ENCODE measurements at places on chromosomes 2 and 18. TPM values are rescaled to one million over a fixed set of nuclear protein-coding genes. Genes with fewer than 3 reads are reported as not detected.

Gene ARHGAP28
- not detected for total RNA-seq

Gene GRB14
- not detected for total RNA-seq

Gene ACVR1C
- total RNA-seq, result 0.20 TPM

Gene MARCHF7
- total RNA-seq, result 86.7 TPM

Gene HTR2B
- not detected for total RNA-seq

Gene OXER1
- 2.1 TPM for total RNA-seq

Gene NLRC4
- total RNA-seq, result 0.98 TPM

Gene CCDC148
- total RNA-seq, result not detected

Gene CCDC121
- 0.71 TPM for total RNA-seq

Gene RNF138
- total RNA-seq, result 66.4 TPM

Gene AQP12A
- total RNA-seq, result not detected

Gene GALR1
- not detected for total RNA-seq

Gene SPIRE1
- 2.5 TPM for total RNA-seq

Gene TGFBRAP1
- 25.0 TPM for total RNA-seq

Gene MRO
- not detected for total RNA-seq

- DNase-seq, result no peak
These were observed 353.6 kb downstream of the ARHGAP15 start for GRCh38 chr2:143482771-143483170.

- DNase-seq, result no peak
These were observed 34.5 kb upstream of the CD8A start for GRCh38 chr2:86825036-86825692.

DNA sequence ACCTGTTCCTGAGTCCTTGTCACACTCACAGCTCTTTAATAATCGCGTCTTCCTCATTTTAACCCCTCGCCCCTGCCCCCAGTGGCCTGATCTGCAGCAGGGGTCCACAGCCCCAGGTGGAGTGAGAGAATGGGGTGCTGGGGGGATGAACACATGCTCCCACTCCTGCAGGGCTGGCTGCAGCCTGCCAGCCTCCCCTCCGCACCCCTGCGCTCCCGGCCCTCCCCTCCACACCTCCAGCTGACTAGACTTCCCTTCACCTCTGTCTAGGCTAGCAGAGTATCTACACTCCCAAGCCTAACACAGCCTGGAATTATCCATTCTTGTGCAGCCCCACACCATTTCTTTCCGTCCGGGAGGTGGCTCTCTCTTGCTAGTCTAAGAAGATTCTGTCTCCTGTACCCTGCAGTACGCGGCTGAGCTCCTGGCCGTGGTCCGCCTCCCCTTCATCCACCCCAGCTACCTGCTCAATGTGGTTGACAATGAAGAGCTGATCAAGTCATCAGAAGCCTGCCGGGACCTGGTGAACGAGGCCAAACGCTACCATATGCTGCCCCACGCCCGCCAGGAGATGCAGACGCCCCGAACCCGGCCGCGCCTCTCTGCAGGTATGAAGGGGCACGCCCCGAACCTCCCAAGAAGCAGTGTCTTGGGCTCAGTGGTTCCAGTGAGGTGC is 231.6 kb downstream of the ATAD2B start:
- no peak for DNase-seq

- DNase-seq, result no peak
These were observed 133.3 kb downstream of the ZNF236 start for GRCh38 chr18:76955524-76956170.

- DNase-seq, result no peak
These were observed 98.4 kb upstream of the TANK start for GRCh38 chr2:161061786-161062185.

- no peak for DNase-seq
These were observed 83.0 kb upstream of the SOX11 start for GRCh38 chr2:5609201-5609600.

- no peak for DNase-seq
These were observed 56.7 kb downstream of the CWC22 start for GRCh38 chr2:179950391-179950790.

DNA sequence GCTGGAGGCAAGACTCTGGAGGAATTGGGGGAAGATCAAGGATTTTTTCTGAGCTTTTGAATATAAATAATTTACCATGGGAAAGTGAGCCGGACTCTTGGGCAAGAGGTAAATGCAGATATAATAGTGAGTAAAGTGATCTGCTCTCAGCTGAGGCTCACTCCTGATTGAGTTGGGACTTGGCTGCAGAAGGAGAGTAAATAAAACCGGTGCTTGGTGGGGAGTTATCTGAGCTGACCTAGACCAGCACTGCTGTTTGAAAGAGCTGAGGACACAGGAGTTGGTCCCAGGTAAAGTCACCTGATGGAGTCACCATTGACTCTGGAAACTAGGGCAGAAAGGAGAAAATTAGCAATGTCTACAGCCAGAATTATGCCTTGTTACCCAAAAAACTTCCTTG is 57.3 kb upstream of the LRPPRC start:
- DNase-seq, result no peak

- DNase-seq, result no peak
These were observed 335.8 kb downstream of the TRIB2 start for GRCh38 chr2:13052547-13052946.

DNA sequence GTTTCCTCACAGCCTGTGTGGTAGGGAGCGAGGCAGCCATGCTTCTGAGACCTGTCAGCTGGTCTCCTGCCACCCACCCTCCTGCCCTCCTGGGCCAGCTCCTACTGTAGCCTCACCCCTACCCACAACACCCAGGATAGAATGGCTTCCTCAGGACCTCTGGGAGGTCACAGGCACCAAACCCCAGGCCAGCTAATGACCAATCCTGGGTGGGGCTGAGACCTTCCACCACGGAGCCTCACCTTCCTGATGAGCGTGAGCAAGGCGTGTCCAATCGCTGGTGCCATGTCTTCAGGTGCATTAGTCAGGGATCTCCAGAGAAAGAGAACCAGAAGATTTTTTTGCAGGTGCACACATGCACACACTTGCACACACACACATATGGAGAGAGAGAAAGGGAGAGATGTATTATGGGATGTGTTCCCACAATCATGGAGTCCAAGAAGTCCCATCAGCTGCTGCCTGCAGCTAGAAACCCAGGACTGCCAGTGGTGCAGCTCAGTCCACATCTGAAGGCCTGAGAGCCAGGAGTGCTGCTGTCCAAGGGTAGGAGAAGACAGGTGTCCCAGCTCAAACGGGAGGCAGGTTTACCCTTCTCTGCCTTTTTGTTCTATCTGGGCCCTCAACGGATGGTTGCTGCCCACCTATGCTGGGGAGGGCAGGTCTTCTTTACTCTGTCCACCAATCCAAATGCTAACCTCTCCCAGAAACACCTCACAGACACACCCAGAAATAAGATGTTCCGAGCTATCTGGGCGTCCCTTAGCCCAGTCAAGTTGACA is 70.4 kb upstream of the HDAC4 start:
- DNase-seq, result no peak

DNA sequence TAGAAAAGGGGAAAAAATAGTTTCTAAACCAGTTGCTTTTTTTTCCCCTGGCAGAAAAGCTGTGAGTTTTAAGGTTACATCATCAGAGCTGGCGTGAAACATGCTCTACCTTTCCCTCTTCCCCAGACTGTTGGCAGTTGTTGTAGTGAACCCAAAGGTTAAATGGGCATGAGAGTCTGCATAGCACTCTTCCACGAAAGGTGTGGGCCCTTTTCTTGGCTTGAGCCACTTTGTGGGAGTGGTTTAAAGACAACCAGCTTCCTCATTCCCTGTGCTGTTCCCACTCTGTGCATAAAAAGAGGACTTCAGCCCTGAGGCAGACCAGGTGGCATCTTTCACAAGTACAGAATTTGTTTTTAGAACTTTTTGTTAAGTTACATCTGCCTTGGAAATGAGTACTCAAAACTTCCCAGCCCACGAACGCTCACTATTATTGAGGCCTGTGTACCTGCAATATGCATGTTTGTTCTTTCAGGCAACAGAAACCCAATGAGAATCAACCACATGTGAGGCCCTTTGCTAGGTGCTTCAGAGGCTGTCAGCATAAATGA is 243.8 kb downstream of the BABAM2 start:
- DNase-seq, result no peak

DNA sequence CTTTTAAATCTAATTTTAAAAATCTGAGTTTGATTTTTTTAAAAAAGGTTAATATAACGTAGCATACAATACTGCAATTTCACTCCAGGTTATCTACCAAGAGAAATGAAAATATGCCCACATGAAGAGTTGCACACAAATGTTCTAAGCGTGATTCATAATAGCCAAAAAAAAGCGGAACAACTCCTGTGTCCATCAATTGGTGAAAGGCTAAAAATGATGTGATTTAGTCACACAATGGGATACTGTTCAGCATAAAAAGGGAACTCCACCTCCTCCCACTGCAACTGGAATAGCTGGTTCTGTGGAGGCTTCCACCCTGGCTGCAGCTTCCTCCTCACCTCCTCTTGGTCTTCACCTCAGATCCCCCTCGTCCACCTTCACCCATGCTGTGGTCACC is 132.8 kb downstream of the PIK3C3 start:
- DNase-seq, result no peak

- no peak for DNase-seq
These were observed 129.3 kb upstream of the SMIM21 start for GRCh38 chr18:75556841-75557240.

DNA sequence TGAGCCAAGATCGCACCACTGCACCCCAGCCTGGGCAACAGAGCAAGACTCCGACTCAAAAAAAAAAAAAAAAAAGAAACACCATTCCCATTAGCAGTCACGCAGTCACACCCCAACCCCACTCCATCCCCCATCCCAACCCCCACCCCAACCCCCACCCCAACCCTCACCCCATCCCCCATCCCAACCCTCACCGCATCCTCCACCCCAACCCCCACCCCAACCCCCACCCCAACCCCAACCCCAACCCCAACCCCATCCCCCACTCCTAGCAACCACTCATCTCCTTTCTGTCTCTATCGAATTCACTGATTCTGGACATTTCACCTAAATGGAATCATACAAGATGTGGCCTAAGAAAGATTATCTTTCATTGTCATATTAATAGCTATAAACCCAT is 25.9 kb upstream of the ATP9B start:
- no peak for DNase-seq

DNA sequence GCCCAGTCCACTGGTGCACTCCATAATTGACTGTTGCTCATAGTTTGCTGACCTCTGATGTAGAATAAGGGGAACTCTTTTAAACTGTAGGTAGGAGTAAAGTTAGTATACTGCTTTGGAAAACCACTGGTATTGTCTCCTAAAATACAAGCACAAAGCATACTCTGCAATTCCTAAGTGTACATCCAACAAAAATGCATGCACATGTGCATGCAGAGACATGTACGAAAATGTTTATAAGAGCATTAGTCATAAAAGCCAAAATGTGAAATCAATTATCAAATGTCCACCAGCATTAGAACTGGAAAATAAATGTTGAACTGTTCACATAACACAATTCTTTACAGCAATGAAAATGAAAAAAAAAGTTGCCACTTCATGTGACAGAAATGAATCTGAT is 39.8 kb upstream of the DDX18 start:
- DNase-seq, result no peak

- no peak for DNase-seq
These were observed 238.5 kb downstream of the ZBTB7C start for GRCh38 chr18:48170651-48171050.

DNA sequence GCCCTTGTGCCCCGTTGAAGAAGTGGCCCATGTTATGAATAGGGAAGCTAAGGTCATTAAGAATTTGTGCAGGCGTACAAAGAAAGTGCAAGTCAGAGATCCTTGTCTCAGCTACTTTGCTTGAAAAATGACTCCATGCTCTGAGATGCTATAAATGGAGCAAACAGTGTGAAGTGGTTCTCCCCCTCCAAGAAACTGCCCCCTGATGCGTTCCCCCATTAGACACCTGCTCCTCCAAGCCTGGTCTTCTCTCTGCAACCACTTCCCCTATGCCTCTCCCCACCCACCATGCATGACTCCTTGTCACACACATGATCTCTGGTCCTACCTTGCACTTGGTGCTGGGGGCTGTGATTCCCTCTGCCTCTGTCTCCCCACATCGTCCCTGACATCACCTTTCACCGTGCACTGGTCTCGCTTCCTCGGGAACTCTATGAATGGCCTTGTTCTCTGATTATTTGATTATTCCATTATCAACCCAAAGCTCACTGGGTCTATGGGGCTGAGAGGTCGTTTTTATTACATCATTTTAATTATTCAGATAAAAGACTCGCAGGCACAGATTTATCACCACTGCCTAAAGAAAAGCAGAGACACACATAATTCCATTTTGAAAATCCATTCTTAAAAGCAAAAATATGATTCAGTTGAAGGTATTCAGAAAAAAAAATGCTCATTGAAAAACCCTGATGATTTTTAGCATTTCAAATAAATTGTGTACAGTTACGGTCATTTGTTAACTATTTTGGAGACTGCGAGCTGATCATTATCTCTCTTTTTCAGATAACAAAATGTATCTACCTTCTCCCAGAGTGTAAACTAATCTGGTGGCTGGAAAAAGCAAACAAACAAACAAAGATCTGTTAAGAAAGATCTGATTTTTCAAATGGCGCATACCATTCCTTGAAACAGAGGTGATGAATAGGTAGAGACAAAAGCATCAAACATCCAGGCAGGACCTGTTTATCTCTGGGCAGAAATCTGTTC is 294.9 kb downstream of the SOX11 start:
- no peak for DNase-seq

DNA sequence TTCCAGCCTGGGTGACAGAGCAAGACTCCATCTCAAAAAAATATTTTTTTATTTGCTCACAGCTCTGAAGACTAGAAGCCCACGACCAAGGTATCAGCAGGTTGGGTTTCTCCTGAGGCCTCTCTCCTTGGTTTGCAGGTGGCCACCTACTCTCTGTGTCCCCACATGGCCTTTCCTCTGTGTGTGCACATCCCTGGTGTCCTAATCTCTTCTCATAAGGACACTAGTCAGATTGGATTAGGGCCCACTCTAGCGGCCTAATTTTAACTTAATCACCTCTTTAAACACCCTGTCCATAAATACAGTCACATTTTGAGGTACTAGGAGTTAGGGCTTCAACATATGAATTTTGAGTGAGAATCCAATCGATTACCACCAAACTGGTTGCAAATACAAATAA is 2.0 kb upstream of the RAB3GAP1 start:
- DNase-seq, result no peak

DNA sequence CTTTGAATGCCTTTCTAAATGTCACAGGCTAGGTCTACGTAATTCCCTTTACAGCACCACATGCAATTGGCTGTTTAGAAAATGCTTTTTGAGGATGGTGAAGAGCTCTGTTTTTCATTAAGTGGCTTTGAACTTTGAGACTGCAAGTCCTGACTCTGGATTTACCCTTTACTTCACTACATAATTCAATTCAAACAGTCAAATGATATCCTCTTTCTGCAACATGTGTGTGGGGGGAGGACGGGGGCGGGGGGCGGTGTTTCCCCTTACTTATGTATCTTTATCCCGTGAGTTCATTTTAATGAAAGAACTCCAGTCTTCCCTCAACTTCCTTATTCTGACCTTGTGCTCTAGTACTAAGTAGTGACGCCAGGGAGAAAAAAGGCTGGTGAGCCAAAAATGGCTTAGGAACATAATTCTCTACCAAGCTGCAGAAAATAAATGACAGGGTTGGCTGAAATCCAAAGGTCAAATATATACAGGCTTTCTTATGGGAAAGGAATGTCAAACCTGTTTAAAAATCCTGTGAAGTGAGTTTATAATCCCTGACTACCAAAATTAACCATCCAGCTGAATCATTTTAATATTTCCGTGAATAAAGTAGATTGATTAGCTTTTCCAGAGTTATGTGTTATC is 119.6 kb downstream of the SLC8A1 start:
- no peak for DNase-seq

GRCh38 chr18:33673689-33674088 is 95.7 kb downstream of the ASXL3 start:
- DNase-seq, result no peak

Measured in activated B cell treated with CpG ODN at 0.5 μM for 24 hours (primary cell).